ENCODE measurements at places on chromosomes 2 and 18.
A peak's percentile ranks its signal among the peaks of the same experiment; 100 is the strongest.

DNA sequence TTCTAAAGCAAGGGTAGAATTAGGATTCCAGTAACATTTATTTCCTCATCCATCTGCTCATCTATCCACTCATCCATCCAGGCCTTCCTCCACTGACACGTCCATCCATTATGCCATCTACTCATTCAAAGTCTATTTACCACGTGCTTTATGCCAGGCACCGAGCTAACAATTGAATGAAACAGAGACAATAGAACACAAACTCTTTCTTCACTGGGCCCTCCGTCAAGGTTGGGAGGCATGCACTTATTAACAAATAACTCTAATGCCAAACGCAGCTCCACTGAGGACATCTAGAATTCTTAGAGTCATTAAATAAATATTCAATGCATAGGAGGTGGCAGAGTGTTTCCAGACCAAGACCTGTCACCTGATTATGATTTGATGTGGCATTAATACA is 262.7 kb downstream of the CYRIA start:
- DNase-seq, result no peak

GRCh38 chr2:131094463-131095281 is 1.4 kb upstream of the FAM168B start:
- DNase-seq, result no peak

GRCh38 chr2:238320648-238321281 is 447 bp downstream of the TRAF3IP1 start:
- DNase-seq, result no peak

- no peak for DNase-seq
Observed at GRCh38 chr2:142796161-142796560, 81.3 kb upstream of the KYNU start.

DNA sequence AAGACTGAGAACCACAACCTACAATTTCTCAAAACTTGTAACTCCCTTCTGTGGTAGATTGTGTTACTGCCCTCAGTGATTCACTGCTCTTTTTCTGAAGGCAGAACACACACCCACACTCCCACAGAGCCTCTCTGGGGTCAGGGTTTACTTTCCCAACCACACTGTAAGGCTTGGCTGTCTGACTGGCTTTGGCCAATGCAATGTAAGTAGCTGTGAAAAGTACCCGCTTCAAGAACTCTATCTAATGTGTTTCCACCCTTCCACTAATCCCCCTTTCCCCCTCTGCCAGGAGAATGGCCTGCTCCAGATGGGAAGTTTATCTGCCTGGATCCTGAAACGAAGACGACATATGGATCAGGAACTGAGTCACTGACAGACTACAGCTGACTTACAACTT is 222.7 kb downstream of the CDH2 start:
- DNase-seq, result no peak

GRCh38 chr18:29321561-29321960 is 1144.6 kb upstream of the CDH2 start:
- DNase-seq, result no peak

DNA sequence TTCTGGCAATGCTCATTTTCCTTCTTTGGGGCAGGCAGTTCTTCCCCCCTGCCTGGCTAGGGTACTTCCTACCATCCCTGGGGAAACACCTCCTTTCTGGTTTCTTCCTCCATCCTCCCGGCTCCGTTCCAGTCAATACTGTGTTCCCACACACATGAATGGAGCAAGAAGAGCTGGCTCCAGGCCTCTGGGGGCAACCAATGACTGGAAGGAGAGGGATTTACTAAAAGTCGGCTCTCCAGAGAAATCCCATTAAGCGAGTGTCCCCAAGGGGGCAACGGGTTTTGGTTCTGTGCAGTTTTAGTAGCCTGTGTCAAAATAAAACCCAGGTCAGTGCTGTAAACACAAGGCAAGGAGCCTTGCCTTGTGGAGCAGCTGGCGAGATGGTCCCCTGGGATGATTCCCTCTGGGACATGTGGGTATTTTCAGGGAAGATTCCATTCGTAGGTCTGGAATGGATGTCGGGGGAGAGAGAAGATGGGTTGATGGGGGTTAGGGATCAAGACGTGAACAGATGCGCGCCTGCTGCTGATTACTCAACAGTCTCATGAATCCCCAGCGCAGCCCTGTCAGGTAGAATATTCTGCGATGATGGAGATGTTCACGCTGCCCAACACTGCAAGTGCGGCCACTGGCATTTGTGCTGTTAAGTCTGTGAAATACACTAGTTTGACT is 32.0 kb downstream of the EMILIN2 start:
- no peak for DNase-seq

GRCh38 chr18:31965316-31965970 is 22.5 kb upstream of the TRAPPC8 start:
- no peak for DNase-seq

GRCh38 chr2:183019718-183020442 is 18.4 kb downstream of the NCKAP1 start:
- no peak for DNase-seq

- no peak for DNase-seq
Observed at GRCh38 chr2:170005702-170006101, 172.2 kb upstream of the MYO3B start.

DNA sequence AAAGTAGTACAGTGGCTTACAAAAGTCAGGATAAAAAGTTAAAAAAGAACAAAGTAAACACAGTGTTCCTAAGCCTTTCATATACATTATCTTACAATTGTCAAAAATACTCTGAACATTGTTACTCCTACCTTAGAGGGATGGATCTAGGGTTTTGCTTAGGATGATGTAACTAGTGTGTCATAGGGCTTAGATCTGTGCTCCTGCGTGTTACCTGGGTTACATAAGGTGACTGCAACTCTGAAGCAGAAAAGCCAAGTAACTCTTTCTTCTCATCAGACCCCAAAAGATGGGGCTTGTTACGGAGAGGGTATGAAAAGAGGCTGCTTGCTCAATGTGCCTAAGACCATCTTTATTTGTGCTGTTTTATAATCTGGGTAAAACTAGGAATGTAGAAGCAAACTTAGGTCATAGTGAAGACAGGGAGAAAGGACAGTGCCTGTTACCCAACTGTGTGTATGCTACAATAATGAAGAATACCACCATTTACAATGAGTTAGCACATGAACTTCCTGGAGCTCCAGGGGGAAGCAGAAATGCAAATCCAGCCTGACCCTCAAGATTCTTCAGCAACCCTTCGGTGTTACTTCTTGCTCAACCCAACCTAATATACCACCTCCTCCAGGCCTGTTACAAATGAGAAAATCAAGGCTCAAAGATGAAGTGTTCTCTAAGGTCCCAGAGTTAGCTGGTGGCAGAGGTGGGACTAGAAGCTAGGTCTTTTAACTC is 42.0 kb upstream of the STK17B start:
- DNase-seq, result no peak

GRCh38 chr18:10878703-10879102 is 270.7 kb downstream of the PIEZO2 start:
- DNase-seq, result no peak

GRCh38 chr2:95023222-95023597 is 2.3 kb upstream of the MAL start:
- DNase-seq, result peak; percentile 63

DNA sequence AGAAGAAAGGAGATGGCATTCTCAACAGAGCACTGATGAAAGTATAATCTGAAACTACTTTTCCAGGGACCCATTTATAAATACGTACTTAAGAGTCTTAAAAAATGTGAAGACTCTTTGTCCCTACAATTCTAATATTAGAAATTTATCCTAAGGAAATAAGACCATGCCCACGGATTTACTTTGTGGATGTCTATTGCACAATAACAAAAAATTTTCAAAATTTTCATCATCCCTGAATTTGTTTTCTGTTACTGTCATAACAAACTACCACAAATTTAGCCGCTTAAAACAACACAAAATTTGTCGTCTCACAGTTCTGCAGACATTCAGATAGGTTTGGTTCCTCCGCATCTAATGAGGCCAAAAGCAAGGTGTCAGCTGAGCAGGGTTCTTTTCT is 182.3 kb upstream of the SMAD7 start:
- DNase-seq, result no peak

DNA sequence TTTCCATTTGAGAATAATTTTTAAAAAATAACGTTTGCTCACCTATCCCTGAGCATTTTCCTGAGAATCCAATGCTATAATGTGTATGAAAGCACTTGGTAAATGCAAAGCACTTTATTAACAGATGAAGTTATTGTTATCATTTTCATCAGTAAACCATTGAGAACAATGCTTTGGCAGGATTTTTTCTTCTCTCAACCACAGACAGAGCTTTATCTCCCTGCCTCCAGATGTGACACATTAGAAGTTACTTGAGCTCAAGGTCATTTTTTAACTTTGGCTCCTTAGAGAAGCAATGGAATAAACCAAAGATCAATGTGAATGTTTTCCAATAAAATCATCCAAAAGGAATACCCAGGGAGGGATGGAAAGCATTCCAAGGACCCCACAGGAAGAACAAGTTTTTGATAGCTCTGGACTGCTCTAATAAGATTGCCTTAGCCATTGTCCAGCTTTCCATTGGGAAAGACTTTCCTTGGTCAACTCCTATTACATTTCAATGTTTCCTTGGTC is 118.9 kb upstream of the NT5C1B start:
- DNase-seq, result no peak

GRCh38 chr2:25176138-25176537 is 7.8 kb upstream of the POMC start:
- no peak for DNase-seq

DNA sequence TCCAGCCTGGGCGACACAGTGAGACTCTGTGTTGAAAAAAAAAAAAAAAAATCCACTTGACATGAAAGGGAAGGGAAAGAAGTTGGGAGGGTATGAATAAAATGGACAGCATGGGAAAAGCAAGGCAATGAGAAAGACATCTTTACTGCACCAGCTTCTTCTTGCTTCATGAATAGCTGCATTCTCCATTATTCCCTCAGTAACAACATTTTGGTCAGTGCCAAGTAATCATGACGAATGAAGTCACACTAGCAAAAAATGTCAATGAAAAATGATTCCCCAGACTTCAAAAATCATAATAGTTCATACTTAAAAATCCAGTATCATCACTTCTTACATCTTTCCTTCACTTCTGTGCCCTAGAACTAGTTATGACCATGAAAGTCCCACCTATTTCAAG is 30.4 kb downstream of the ADAM17 start:
- no peak for DNase-seq

- no peak for DNase-seq
Observed at GRCh38 chr2:46548103-46548486, 68.7 kb downstream of the TMEM247 start.

DNA sequence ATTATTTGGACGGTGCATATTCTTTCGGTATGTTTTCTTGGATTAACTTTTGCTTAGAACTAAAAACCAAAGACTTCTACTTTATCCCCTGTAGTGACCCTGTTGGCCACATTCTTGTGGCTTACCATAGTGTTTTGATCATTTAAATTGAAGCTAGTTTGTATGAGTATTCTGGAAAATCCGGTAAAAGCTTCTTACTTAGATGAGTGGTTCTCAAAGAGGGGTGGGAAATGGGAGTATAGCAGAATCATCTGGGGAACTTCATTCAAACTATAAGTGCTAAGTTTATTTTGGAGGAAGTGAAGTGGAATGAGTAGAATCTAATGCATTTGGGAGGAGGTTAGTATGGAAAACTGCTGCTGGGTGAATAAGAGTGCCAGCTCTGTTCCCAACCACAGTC is 3.8 kb downstream of the PPP1CB start:
- no peak for DNase-seq

GRCh38 chr2:170505631-170506275 is 209.4 kb upstream of the SP5 start:
- no peak for DNase-seq

- DNase-seq, result no peak
Observed at GRCh38 chr18:48790869-48791635, 159.7 kb downstream of the SMAD7 start.

DNA sequence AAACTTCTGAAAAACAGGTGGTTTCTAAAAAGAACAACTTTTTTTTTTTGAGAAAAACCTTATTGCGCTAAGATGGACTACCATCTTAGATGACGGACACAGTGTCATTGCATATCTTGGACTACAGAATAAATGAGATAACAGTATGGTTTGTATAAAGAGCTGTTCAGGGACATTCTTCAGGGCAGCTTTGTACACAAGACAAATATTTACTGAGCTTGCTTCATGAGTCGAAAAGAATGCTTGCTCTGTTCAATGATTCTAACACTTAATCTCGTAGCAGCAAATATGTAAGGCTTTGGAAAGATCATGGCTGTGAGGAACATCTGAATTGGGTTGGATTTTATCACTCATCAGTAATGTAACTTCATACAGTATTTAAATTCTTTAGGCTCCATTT is 282.5 kb upstream of the CWC22 start:
- DNase-seq, result no peak

DNA sequence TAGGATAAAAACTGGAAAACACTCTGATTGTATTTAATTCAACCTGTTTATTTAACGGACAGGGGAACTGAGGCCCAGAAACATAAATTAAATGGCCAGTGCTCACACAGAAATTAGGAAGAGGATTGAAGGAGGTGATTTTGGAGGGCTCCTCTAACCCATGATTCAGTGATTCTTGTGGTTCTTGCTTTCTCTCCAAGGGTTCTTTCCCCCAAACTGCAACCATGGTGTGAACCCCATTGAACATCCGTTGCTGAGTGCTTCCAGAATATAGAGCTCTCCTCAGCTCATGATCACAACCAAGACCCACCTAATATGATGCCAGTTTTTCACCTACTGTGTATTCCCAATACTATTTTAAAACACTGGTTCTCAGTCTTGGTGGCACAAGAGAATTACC is 41.4 kb downstream of the BMP10 start:
- DNase-seq, result no peak

GRCh38 chr2:231138699-231139098 is 13.9 kb upstream of the HTR2B start:
- no peak for DNase-seq

GRCh38 chr2:8539743-8540551 is 141.9 kb upstream of the ID2 start:
- no peak for DNase-seq

GRCh38 chr18:6118080-6118479 is 222.8 kb upstream of the TMEM200C start:
- no peak for DNase-seq

DNA sequence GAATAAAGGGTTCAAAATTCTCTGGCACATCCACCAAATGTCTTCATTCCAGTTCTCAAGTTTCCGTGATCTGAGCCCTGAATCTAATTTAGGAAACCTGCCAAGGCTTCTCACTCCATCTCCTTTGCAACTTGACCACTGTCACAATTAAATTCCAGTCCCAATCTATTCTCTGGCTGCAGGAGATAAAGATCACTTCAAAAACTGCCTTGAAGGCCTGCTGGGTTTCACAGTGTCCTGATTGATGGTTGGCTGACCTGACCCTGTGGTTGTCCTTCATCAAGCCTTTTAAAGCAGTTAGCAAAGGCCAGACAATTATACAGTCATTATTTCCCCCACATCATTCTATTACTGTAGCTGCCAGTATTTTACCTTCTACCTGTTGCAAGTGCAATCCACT is 60.3 kb upstream of the DNAJC10 start:
- DNase-seq, result no peak

DNA sequence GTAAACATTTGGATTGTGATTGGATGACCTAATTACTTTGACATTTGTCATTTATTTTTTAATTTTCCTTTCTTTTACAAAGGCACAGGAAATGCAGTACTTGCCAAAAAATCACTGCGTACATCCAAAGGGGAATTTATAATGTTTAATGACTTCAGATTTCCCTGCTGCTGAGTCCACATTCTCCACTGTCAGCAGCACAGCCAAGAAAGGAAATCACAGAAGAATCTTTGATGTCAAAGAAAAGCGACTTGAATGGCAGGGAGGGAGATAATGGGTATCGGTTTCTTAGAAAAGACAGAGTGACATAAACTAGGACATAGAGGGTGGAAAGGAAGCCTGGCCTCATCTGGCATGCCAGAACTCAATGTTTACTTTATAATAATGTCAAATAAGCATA is 41.4 kb upstream of the COPS8 start:
- DNase-seq, result no peak

GRCh38 chr2:237320801-237321560 is 93.0 kb downstream of the COL6A3 start:
- no peak for DNase-seq

Data from activated CD4-positive, alpha-beta T cell treated with anti-CD3 and anti-CD28 coated beads for 48 hours (primary cell).